T-cell (primary cell): ENCODE measurements at places on chromosomes 12 and 14.

DNA sequence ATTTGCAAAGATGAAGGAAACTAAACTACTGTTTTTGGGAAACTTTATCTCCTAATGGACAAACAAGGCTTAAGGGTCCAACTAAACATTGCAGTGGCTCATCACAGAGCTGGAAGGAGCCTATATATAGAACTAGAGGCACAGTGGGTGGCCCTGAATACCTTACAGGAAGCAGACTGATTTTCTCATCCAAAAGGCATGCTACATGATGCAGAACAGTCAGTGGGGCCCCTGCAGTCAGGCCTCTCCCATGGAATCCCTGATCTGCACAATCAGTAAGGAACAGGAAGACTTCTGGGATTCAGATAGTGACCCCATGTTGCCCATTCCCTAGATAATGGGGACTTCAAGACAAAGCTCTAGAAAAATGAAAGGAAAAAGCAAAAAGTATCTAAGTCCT is 1.9 kb upstream of the LLPH start:
- no peak for DNase-seq
- H3K4me1 ChIP-seq: peaks cover 17% of the 10 kb centered on the region
- H3K27ac ChIP-seq: no peak overlapping the region

GRCh38 chr12:113932381-113933196 is 33.5 kb downstream of the RBM19 start:
- no peak overlapping the region for H3K4me3 ChIP-seq
- no peaks in the 10 kb centered on the region for H3K27me3 ChIP-seq
- no peaks in the 10 kb centered on the region for H3K4me1 ChIP-seq
- peaks cover 32% of the 10 kb centered on the region for H3K36me3 ChIP-seq
- H3K27ac ChIP-seq: no peak overlapping the region

DNA sequence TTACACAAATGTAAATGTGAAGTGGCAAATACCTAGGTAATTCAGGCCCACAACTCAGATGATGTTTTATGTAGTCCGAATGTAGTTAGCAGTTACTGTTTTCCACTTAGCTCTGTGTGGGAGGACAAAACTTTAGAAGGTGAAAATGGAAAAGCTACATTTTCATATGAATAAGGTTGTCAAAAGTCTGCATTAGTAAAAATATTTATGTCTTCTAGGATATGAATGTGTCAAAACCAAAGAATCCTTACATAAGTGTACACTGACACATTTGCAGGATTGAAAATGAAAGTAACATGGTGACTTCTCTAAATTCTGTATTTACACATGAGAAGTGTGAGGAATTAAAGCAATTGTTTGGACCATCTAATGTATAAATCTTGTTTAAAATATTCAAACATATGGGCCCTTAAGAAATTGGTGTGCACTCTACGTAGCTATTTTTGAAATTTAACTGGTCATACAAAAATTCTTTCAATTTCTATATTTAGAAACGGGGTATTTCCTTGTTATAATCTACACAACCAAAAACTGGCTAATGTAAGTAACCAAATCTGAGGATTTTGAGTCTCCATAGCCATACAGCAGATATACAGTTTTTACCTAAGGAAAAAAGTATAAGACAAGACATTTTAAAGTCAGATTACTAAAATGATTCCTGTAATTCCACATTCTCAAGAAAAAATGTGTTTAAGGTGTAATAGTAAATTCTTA is 5.4 kb downstream of the CDKN1B start:
- H3K27ac ChIP-seq: peak overlapping the region; percentile 97
- peaks cover 40% of the 10 kb centered on the region for H3K4me1 ChIP-seq
- H3K27me3 ChIP-seq: no peaks in the 10 kb centered on the region
- no peaks in the 10 kb centered on the region for H3K36me3 ChIP-seq
- H3K4me3 ChIP-seq: peak overlapping the region; percentile 65

DNA sequence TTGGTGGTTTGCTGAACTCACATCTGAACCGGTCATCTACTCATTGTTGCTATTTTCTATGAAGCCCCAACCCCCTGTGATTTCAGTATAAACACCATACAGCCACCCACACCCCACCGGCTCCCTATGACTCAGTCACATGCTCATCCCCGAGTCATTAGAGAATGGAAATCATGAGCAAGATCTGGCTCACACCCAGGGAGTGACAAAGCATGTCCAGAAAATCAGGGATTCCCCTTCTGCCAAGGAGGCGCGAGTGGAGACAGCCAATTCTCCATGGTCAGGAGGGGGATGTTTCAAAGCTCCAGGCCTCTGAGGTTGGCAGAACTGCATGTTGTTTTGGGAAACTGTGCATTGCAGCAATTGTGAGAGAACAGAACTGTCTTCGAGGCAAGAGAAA is 657.5 kb upstream of the TBX3 start:
- H3K4me1 ChIP-seq: no peaks in the 10 kb centered on the region
- H3K4me3 ChIP-seq: no peak overlapping the region
- DNase-seq: no peak
- no peaks in the 10 kb centered on the region for H3K27me3 ChIP-seq
